NCI-H2171 (cell line): ENCODE measurements at places on chromosomes 5 and 9.

DNA sequence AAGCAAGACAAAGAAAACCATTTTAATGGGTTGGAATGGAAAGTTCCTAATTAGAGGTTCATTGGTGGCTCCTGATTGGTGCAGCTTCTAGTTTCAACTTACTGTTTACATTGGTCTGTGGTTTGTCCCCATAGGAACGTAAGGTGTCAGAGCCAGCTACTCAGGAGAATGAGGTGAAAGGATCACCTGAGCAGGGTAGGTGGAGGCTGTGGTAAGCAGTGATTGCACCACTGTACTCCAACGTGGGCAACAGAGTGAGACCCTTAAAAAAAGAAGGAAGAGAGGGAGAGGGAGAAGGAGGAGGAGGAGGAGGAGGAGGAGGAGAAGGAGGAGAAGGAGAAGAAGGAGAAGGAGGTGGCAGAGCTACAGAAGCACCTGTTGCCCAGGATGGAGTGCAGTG, 30.4 kb downstream of the KCNIP1 start:
- no peak for DNase-seq

DNA sequence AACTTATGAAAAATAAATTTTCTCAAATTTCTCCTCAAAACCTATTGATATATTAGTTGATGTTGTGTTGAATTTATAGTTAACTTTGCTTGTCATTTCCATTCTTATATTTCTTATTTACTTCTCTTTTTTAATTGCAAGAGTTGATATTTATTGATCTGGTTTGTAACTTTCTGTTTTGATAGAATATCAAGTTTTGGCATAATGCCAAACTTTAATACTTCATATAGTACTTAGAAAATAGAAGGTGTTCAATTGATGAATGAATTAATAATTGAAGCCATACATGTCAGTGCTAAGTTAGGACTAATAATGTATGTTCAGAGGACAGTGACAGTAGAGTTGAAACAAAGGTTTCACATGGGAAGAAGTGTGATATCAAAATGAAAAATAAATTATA, 27.9 kb downstream of the ERCC6L2 start:
- no peak for DNase-seq

- DNase-seq: no peak
These were observed 43.6 kb upstream of the TRMT10B start for GRCh38 chr9:37710046-37710445.

GRCh38 chr5:79436821-79437220, 77.1 kb downstream of the HOMER1 start:
- DNase-seq: no peak

- DNase-seq: no peak
These were observed 633.1 kb upstream of the TYRP1 start for GRCh38 chr9:12060067-12060466.

DNA sequence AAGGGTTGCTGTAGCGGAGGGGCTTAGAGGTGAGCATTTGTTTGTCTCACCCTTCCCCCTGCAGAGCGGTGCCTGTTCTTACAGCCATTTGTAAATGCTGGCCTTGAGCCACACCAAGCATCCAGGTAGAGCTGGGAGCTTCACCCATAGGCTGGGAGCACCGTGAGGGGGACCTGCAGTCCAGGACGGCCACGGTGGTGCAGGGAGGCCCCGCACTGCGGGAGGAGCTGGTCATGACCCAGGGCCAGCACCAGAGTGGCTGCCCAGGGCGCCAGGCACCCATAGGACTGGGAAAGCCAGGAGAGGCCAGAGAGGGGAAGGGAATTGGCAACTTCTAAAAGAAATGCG, 197.3 kb upstream of the ADAMTS16 start:
- no peak for DNase-seq

GRCh38 chr9:35431467-35431866, 58.4 kb upstream of the RUSC2 start:
- DNase-seq: no peak
